ENCODE measurements at places on chromosomes 11 and 22.

- no peak for DNase-seq
These were observed 231.4 kb downstream of the BLID start for GRCh38 chr11:121884626-121885025.

DNA sequence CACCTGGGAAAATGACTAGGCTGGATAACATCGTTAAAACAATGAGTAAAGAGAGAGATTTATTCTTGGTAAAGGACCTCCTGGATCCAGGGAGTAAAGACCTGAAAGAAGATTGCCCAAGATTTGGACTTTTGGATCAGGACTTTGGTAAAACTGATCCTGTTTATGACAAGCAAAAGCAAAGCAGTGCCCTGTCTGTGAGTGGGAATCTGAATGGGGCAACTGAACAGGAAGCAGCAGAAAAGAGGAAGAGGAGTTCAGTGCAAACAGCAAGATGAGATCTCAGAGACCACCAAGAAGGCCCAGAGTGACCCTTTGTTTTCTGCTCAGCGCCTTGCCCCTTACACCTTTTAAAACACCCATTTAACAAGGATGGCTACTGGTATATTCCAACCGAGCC lies 122.0 kb downstream of the VPREB1 start:
- no peak for DNase-seq

- DNase-seq: no peak
These were observed 13.8 kb upstream of the PAMR1 start for GRCh38 chr11:35539256-35539655.

- no peak for DNase-seq
These were observed 93.0 kb downstream of the CELSR1 start for GRCh38 chr22:46444390-46444854.

GRCh38 chr11:540583-541432 lies 3.5 kb downstream of the LRRC56 start:
- no peak for DNase-seq

GRCh38 chr22:42472671-42473070 lies 40.5 kb upstream of the NFAM1 start:
- no peak for DNase-seq

GRCh38 chr11:95699631-95700470 lies 89.7 kb downstream of the FAM76B start:
- no peak for DNase-seq

DNA sequence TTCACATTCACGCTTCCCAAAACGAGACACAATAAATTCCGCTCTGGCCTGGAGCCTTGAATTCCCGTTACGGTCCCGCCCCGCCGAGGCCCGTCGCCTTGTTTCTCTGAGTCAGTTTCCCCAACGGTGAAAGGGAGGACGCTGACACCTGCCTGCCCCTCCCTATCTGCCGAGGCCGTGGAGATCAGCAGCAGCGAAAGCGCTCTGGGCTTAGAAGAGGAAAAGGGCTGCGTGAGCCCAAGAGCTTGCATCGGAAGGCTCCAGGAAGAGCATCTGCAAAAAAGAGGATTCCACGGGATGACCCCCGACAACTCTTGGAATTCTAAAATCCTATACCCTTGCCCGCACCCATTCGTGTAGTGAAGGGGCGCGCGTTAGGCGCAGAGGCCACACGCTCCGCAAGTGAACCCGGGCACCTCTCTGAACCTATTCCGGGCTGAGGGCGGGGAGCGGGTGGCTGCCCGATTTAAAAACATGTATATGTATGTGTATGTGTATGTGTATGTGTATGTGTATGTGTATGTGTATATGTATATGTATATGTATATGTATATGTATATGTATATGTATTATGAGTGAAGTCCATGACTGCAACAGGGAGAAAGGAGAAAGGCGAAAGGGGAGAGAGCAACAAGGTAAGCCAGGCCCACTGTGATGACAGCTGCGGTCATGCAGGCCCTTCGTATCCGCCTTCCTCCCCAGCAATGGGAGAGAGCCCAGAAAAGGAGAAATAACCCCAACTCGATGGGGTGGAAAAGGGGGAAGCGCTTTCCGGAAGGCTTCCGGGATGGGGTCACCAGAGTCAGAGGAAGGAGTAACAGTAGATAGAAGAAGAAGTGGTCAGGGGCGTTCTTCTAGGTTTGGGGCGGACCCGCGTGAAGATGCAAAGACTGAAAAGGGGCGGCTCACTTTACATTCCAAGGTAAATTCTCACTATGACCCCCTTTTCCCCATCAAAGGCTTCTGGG lies 948 bp upstream of the MRTFA start:
- no peak for DNase-seq

- DNase-seq: no peak
These were observed 1.0 kb downstream of the CCDC86 start for GRCh38 chr11:60842668-60843600.

DNA sequence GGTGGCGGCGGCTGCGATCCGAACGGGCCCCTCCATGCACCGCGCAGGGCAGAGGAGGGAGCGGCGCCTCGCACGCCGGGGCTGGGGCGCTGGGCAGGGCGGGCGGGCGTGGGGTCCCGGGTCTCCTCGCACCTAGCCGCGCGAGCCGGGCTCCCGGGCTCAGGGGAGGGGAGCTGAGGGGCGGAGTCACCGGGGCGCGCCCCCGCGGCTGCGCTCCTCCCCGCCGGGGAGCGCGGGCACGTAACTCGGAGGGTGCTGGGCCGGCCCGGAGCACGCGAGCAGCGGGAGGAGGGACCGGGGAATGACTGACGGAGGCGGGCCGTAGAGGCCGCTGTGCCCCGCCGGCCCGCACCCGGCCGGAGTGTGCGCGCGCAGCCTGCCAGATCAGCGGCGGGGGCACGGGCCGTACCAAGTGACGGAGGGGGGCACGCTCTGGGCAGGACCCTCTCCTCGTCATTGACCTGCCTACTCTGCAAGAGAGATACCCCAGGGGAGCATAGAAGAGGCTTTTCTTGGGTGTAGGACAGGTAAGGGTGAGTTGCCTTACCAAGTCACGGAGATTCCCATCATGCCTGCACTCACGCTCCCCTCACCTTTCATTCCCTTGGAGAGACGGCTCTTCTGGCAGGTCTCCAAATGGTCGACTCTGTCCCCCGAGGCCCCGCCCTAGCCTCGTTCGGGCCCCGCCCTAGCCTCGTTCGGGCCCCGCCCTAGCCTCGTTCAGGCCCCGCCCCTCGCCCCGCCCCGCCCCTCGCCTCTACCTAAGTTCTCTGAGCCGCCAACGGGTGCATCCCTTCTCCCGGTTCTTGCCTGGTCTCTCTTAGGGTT lies at the start of gene CDON:
Gene CDON, minus strand, starts transcription at position 188 of the 828 bp plus-strand sequence. CDS start 39,390 bp downstream, outside the sequence.
- DNase-seq: peak; percentile 96

DNA sequence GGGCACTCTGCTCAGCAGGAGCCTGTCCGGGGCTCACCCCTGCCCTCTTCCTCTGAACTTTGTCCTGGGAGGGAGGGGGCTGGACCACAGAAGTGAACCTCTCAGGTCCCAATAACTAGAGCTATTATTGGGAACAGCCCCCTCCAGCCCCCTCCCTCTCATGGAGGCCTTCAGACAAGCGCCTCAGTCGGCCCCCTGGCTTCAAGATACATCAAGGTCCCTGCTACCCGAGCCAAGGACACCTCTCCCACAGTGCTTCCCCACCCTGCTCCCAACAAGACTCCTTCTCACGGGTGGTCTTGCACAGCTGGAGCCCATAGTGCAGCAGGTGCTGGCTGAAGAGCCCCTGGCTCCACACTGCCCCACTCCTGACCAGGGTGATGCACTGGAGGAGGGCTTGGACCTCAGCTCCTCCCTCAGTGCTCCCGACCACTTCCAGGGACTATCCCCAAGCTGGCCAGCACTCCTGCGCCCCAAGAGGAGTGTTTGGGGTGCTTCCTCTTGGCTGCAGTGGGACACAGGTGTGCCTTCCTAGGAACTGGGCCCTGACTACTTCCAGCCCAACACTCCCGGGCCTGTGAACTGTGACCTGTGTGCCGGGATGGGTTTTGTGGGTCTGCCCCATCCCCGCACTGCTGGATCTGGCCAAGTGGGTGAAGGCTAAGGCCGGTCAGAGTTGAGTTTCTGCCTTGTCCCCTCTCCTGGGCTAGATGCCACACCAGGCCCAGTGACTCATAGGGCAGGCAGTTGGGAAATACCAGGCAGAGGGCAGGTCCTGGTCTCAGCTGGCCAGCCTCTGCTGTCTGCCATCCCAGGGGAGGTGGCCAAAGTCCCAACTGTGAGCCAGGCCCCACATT lies 2.2 kb downstream of the PNPLA2 start:
- no peak for DNase-seq

DNA sequence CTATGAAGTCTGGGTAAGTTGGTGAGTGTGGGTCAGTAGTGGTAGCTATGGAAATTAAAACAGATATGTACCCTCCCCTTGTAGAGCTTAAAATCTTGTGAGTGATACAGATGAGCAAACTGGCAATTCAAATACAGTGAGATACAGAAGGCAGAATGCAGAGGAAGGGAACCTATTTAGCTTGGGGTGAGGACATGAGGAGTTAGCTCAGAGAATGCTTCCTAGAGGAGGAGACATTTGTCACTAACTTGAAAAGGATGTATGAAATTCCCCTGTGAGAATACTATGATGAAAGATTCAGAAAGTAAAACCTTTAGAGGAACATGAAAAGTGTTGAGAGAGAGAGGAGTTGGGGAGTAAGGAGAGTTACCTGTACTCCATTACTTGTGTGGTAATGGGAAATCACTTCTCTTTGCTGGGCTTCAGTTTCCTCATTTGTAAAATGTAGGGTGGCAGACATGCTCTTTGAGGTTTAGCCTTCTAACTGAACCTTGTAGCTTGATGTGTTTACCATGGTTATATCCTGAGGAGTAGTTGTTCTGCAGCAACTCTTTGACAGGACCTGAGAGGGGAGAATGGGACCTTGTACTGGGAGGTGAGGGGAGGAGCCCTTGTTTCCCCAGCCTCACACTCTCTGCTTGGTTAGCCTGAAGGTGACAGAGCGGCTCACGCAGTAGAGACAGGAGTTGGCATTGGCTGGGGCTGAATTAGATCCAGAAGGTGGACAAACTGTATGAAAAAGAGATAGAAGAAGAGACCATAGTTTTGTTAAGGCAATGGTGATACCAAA lies 17.9 kb downstream of the SWAP70 start:
- no peak for DNase-seq

DNA sequence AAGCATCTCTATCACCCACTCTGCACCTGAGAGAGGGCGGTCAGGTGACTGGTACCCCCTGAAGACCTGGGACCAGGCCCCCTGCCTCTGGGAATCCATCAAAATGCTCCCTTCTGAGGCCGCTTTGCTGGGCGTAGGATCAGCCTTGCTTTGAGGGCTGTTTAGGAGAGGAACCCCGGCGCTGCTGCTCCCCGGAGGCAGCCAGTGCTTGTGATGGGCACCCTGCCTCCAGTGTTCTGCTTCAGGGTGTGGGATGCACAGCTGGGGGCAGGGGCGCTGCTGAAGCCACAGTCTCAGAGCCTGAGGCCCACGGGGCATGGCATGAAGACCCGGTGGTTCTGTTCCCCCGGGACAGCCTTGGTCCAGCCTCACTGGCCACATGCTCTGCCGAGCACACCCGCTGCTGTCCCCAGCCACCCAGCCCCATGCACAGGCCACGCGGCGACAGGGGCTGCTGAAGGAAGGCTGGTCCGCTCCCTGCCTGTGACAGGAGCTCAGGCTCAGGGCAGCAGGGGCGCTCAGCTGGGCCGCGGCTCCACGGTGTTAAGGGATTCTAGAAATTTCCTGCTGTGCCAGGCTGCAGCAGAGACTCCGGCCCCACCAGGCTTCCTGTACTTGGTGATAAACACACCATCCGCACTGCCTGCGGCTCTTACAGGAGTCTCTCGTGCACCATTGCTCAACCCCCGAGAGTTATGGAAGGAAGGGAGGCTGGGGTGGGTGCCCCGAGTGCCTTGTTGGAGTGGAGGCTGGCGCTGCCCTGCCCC lies 91.0 kb downstream of the KCNQ1 start:
- DNase-seq: no peak

GRCh38 chr22:28815111-28815510 lies 14.7 kb upstream of the XBP1 start:
- DNase-seq: no peak

- no peak for DNase-seq
These were observed 43.9 kb downstream of the KDM2A start for GRCh38 chr11:67163006-67163405.

GRCh38 chr11:19703211-19703610 lies 9.4 kb upstream of the NAV2 start:
- no peak for DNase-seq

DNA sequence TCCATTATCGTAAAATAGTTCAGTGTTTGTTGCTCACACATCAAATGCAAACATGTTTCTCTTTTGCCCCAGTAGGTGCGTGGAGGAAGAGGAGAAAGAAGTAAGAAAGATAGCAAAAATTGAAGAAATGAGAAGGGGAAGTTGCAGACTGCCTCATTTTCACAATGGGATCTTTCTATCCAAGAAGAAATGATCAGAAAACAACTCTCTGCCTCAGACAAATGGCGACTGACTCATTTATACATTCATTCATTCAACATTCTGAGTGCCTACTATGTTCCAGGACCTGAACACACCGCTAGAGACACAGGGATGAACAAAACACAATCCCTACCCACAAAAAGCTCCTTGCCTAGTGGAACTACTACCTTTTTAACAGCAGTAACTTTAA lies 367 bp downstream of the HPS5 start:
- no peak for DNase-seq

DNA sequence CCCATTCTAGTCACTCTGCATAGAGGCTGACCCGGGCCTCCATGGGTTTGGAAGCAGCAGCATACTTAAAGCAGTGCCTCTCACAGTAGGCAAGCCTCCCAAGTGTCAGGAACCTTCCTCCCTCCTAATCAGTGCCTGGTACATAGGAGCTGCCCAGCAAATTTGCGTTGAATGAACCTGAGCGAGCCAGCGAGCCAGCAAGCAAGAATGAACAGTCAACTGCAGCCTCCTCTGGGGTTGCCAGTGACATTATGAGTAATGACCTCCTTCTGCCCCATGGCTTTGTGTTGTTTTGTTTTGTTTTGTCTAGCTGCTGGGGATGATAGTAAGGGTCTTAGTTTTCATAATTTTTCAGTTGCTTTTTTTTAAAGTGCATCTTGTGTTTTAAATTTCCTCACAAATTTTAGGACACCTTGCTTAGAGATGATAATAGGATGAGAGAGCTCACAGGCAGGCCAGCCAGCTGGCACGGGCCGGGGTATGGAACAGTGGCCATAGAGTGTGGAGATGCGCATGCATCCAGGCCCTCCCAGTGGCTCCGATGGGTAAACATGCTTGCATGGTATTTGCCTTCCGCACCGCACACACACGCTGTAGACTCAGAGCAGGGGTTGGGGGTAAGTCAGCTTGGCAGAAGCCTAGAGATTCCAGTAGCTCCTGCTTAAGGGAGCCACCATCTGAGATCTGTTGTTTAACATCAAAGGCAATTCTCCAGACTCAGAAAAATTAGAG lies 36.1 kb downstream of the TTC12 start:
- DNase-seq: no peak

DNA sequence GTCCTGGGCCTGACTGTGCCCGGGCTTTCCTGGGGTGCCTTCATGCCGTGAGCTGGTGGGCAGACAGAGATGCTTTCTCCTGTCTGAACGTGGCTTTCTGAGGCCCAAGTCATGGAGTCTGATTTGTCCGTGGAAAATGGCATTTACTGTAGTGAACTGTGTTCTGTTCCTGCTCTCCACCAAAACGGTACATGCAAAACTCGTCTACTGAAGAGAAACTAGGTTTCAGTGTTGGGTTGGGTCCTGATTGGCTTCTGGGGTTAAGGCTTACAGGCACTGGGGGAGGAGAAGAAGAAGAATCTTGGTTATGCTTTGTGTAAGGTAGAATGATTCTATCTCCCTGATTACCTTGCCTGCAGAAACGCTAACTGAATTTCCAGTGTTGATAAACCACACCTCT lies 541.7 kb downstream of the NTM start:
- DNase-seq: no peak

Data from stimulated activated effector memory CD8-positive, alpha-beta T cell treated with anti-CD3 and anti-CD28 coated beads, Interleukin-12 subunit alpha, Interleukin-12 subunit beta, amount 100 ng/mL, for 72 hours (primary cell).